GM03348 (cell line): ENCODE measurements at places on chromosomes 12 and 14.

DNA sequence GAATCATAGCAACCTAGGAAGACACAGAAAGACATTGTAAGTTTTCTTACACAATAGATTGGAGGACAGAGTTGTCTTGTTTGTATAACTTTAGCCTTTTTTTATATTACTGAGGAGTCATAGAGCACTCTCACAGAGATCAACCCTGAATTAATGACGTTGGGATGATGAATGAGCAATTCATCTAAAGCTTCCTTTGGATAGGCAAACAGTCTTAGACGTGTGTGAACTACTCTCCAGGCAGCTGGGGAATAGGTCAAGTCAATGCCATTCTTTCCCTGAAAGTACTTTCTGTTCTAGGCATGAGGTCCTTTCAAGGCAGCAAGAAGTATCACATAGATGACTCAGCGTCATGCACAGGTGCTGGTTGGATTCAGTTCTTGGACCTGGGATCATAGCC is 369.1 kb upstream of the NOVA1 start:
- no peak for DNase-seq

GRCh38 chr12:89424389-89424788 is 72.1 kb upstream of the DUSP6 start:
- no peak for DNase-seq

GRCh38 chr14:25411781-25412757 is 362.1 kb upstream of the STXBP6 start:
- DNase-seq: peak; percentile 28

DNA sequence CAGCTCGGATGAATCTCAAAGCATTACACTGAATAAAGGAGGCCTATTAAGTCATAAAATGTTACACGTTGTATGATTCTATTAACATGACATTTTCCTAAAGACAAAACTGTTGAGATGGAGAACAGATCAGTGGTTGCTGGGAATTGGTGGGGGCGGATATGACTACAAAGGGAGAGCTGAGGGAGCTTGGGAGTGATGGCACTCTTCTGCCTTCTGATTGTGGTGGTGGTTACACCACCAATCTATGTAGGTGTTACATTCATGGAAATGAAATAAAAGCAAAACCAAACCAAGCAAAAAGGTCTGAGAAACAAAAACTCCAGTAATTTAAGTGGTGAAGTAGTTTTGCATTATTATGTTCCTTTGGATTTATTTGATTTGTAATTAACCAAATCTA is 16.4 kb upstream of the EVL start:
- DNase-seq: no peak

DNA sequence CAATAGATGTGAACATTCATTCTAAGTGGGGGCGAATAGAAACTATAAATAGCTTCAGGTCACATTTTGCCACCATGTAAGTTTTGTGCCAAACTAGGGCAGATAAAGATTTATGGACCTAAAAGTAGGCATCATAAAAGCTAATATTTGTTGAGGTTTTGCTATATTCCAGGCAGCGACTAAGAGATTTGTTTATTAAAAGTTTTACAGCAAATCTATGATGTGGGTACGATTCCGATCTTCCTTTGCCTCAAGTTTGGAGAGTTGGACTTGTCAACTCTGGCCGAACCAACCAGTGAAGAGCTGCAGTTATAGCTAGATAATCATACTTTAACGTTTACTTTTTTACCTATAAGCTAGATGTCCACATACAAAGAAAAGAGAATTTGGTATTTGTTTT is 1.6 kb downstream of the MAPK1IP1L start:
- no peak for DNase-seq

GRCh38 chr12:59131462-59131861 is 211.2 kb upstream of the LRIG3 start:
- DNase-seq: no peak

- DNase-seq: no peak
Observed at GRCh38 chr14:23101213-23101970, 3.4 kb downstream of the CIROP start.

- DNase-seq: peak; percentile 21
Observed at GRCh38 chr14:58607131-58607951, 30.4 kb upstream of the DACT1 start.

DNA sequence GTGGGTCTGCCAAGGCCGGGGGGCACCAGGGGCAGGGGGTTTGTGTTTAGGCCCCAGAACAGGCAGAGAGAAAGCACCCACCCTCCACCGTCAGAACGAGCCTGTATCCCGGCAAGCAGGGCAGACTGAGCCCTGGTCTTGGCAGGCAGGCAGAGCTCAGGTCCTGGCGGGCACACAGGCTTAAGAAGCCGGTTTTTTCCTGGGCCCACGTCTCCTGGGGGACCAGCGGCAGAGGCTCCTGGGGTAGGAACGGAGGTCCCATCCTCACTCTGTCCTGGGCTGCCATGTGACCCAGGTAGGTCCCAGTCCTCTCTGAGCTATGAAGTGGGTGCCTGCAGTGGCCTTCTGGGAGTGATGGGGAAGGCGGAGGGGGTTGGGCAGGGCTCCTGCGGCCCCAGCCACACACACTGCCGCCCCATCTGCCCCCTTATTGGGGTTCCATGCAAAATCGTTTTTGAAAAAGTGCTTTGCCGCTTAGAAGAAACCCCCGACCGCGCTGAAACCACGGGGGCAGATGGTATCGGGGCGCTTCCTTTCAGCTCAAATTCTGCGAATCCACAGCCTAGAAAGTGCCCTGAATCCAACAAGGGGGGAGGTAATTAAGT is 24.2 kb downstream of the SH2B3 start:
- DNase-seq: no peak

DNA sequence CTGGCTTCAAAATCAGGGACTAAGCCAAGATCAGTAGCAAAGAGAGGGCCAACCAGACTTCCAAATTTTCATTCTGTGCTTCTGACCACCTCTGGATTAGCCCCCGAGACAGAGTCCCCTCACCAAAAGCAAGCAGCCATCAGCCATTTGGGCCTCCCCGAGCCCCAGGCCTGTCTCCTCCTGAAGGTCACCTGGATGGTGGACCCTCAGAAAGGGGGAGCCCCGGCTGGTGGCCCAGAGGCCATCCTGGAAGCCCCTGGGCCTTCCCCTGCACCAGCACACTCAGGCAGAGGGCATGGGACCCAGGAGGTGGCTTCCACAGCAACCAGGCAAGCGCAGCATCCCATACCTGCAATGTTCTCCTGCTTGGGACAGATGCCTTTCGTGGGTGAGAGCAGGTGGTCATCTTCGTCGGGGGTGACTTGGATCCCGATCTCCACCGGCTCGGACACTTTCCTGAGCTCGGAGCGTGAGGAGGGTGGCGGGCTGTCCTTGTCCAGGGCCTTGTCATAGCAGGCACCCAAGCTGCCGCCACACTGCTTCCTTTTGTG is 14.8 kb downstream of the BCL11B start:
- no peak for DNase-seq

- DNase-seq: no peak
Observed at GRCh38 chr14:61719344-61720293, 24.3 kb downstream of the HIF1A start.

- no peak for DNase-seq
Observed at GRCh38 chr12:1705774-1706631, 15.1 kb downstream of the ADIPOR2 start.

GRCh38 chr14:23052182-23052623 is 5.1 kb downstream of the CDH24 start:
- DNase-seq: no peak

GRCh38 chr12:12460935-12461922 is 101.4 kb downstream of the DUSP16 start:
- no peak for DNase-seq

GRCh38 chr12:102197789-102198188 is at the start of gene PMCH:
TSS of gene PMCH (minus strand) at chr12:102197833. CDS start at chr12:102197770, 63 bp downstream.
- no peak for DNase-seq

DNA sequence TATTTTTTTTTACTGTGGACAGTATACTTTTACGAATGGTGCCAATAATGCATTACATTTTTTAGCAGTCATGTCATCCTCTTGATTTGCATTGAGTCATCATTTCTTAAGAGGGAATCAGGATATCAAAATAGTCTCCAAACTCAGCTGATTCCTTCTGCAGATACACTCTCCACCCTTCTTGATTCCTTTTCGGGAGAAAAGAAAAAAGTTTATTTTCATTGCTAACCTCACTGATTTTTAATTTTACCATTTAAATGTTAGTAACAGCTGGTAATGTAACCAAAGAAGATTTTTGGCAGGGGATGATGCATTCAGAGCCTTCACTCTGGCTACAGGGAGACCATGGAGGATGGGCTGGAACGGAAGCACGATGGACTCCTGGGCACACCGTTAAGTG is 47.5 kb downstream of the MRPL42 start:
- peak; percentile 56 for DNase-seq

- peak; percentile 87 for DNase-seq
Observed at GRCh38 chr14:68762953-68763764, 29.7 kb downstream of the ZFP36L1 start.

GRCh38 chr12:49568442-49569162 is 660 bp upstream of the MCRS1 start:
- DNase-seq: no peak

GRCh38 chr12:104720339-104721038 is 237.6 kb downstream of the SLC41A2 start:
- peak; percentile 50 for DNase-seq

DNA sequence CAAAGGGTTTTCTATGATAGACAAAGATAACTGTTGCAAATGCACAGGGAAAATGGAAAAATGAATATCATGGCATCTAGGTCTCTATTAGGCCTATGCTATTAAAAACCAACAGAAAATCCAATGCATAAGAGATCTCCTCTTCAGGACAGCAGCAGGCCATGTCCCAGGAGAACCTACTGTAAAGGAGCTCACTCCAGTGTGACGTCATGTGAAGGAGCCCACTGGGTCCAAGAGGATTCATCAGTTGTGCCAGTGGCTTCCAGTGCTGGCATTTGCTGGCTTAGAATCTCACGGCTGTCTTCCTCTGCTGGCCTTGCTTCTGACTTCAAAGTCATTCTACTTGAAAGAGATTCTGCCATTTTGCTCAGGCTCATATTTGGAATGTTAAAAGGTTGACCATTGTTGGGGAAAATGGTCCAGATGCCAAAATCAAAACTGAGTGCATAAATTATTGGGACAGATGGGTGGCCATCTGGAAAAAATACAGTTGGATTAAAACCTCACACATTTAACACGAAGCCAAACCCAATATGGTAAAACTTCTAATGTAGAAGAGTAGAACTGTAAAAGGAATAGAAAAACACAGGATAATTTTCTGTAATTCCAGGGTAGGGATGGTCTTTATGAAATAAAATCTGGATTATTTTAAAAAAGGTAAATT is 75.4 kb upstream of the ARID2 start:
- DNase-seq: no peak

- DNase-seq: no peak
Observed at GRCh38 chr12:127780881-127781280, 486.1 kb upstream of the TMEM132C start.

DNA sequence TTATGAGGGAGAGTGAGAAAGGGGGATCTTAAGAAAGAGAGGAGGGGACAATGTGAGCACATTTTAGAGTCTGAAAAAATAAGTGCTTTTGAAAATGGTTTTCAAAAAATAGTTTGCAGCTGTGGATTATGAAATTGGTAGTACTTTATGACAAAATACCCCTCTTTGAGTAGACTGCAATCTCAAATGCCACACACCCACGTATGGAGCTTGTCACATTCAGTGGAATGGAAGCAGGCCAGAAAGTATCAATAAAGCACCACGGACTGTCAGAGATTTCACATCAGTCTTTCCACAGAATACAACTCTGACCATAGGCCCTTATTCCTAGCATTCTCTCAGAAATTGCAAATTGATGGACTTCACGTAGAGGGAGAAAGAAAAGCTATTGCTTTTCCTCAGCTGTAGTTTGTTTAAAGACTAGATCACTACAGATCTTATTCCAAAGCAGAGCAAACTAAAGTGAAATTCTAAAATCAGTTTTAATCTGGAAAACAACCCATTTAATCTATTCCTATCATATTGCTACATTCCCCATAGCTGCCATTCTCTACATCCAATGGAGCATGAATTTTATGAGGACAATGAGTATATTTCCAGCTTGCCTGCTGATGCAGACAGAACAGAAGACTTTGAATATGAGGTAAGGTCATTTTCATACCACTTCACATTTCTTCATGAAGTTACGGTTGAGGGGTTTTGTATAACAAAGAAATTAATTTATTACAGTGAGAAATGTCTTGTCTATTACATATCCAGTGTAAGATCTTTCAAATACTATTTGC is 321.3 kb downstream of the PDZRN4 start:
- no peak for DNase-seq

- DNase-seq: no peak
Observed at GRCh38 chr14:92969871-92970270, 46.9 kb downstream of the CHGA start.

- DNase-seq: no peak
Observed at GRCh38 chr12:101581190-101581589, 13.6 kb upstream of the MYBPC1 start.

DNA sequence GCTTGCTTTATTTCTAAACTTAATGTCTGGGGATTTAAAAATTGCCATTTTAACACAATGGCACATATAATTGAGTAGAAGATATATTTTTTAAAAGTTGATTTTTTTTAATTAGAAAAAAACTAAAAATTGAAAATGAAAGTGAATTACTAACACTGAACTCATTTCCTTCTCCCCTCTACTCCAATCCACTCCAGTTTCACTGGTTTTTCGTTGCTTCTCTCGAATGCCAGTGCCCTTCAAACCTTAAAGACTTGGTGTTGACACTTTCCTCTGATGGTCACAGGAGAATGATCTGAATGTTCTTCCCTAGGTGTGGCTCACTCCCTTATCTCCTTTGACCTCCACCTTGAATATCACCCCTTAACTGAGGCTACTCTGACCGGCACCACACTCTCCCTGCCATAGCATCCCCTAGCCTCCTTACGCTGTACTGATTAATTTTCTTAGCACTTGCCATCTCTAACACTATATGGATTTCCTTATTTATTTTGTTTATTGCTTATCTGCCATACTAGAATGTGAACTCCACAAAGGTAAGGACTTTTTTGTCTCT is 107.1 kb downstream of the LIN7A start:
- DNase-seq: no peak

DNA sequence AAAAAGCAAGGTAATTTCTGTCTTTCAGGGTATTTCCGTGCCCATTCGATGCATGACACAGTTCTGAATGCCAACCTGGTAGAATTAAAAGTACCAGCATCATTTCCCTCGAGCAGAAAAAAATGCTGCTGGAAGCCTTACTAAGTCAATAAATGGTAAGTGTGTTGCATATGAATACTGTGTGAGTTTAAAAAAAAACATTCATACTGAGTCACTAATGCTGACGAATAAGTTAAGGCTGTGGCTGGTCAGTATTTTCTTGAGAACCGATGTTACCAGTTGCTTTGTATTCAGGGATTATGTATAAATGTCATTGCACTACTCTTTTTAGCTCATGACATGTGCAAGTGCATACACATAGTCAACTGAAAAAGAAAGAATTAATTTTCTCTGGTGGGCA is 710.2 kb downstream of the TRHDE start:
- DNase-seq: no peak

DNA sequence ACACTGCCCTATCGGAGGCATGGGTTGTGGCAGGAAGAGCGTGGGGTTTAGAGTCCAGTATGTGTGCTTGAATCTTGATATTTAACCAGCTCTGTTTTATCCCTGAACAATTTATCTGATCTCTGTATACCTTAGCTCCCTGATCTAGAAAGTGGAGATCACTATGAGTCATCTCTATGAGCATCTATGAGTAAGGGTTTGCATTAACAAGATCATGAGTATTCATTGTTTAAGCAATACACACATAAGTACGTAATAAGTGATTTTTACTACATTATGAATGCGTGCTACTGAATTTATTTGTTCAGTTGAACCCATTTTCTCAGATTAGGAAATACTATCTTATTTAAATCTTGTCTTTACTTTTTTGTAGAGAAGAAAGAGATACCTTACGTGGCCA is 49.4 kb downstream of the GPATCH2L start:
- DNase-seq: peak; percentile 8

GRCh38 chr14:54658836-54659235 is 91.9 kb downstream of the SAMD4A start:
- no peak for DNase-seq
